ENCODE measurements at places on chromosomes 4 and X.

- no peak for DNase-seq
Observed at GRCh38 chr4:99961711-99962110, 11.6 kb upstream of the H2AZ1 start.

DNA sequence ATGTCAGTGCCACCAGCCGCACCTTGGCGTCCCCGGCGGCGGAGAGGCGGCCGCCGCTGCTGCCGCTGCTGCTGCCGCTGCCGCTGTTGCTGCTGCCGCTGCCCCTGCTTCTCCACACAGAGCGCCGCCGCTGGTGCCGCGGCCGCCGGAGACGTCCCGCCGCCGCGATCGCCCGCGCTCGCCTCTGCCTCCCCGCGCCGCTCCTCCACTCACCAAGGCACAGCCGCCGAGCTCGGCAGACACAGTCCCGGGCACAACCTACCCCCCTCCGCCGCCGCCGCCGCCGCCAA, at the start of gene PPP3CA:
Gene PPP3CA, minus strand, starts transcription at position 260 of the 290 bp plus-strand sequence.
- DNase-seq, result no peak

DNA sequence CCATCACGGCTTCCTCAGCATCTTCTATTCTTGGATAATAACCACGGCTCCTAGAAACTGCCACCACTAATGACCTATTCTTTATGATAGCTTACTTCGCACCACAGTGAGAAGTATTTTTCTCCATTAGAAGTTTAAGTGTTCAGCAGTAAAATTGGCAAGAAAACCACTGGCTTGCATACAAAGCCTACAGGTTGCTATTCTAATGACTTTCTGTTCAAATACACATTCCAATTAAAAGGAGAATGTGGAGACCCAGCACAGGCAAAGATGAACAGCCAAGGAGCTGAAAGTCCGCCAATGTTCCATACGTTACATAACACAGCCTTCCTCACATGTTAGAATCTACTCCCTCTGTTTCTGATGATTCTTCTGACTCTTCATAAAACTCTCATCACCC, 875.0 kb upstream of the PRKX start:
- no peak for DNase-seq

DNA sequence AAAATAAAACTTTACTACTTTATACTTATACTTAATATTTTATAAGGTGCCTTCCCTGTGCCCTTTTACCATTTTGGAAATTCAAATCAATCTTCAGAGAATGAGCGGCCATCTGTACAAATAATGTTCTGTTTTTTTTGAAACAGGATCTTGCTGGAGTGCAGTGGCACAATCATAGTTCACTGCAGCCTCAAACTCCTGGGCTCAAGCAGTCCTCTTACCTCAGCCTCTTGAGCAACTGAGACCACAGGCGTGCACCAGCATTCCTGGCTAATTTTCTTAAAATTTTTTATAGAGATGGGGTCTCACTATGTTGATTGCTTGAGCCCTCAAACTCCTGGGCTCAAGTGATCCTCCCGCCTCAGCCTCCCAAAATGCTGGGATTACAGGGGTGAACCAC, 53.5 kb downstream of the FAM114A1 start:
- no peak for DNase-seq

DNA sequence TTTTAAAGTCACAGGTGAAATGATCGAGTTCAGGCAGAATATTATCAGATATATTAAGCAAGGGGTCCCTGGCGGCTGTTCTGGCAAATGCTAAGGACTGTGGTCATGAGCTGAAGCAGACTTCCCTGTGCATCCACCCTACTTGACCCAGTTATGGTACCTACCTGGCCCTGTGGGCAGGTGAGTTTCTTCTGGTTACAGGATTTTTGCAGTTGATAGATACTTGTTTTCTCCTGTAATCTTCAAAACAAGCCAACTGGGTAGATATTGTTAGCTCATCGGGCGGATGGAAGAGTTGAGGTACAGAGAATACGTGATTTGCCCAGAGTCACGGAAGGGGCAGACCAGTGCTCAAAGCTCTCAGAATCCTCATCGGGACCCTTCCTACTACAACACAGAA, 18.5 kb upstream of the PROM1 start:
- no peak for DNase-seq

DNA sequence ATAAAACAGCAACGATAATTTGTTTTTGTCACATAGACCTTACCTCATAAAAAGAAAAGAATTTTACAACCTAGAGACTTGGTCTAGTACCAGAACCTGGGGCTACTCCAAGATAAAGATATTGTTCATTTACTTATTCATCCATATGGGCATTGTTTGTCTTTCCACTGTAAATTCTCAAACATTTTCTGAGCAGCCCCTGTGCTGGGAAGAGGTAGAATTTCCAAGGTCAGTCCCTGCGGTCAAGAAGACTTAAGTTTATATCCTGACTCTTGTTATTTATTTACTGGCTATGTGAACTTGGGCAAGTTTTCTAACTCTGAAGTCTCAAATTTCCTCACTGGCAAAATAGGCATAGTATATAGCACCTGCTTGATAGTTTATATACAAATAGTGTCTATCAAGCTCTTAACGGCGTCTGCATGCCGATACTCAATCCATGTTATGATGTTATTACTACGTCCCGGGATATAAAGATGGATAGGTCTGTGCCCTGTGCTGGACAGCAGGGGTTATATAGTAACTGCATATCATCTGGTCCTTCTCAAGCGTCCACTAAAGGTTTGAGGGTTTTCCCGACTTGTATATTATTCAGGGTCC, 222.1 kb upstream of the TAPT1 start:
- no peak for DNase-seq

DNA sequence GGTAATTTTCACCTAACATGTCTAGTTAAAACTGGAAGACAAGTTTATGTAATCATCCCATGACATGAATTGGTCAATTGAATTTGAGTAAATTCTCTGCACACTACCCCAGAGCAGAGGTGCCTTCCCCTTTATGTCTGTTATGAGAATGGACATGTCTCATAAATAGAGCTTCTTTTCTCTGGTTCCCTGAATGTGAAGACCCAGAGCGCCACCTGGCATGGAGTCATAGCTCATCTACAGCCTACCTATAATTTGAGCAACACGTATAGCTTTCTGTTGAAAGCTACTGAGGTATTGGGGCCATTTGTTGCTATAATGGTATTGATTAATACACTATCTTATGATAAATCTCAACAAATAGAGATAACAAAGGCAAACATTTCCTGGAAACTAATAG, 626.5 kb upstream of the GALNTL6 start:
- no peak for DNase-seq

All from stimulated activated CD8-positive, alpha-beta memory T cell treated with anti-CD3 and anti-CD28 coated beads, Interleukin-2, amount 100 ng/mL, for 48 hours (primary cell).